ENCODE measurements at places on chromosomes 7 and 10.

GRCh38 chr7:42248579-42248978 lies 11.6 kb upstream of the GLI3 start:
- no peak for DNase-seq

DNA sequence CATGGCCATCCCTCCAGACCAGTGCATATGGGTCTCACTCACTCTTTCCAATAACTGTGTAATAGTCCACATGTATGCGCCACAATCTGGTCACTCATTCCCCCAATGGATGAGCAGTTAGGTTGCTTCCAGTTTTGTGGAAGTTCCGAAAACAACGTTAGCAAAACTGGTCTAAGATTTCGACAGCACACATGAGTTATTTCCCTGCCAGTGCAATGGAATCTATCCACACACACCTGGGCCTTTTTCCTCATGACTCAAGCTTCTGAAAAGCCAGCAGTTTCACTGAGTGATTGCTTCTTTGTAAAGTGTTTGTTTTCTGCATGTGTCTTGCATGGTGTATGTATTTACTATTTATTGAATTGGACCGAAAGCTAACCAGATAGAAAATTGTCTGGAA lies 58.8 kb upstream of the FHIP2A start:
- DNase-seq = no peak

- DNase-seq = no peak
Observed at GRCh38 chr10:27235706-27236105, 4.9 kb downstream of the ACBD5 start.

DNA sequence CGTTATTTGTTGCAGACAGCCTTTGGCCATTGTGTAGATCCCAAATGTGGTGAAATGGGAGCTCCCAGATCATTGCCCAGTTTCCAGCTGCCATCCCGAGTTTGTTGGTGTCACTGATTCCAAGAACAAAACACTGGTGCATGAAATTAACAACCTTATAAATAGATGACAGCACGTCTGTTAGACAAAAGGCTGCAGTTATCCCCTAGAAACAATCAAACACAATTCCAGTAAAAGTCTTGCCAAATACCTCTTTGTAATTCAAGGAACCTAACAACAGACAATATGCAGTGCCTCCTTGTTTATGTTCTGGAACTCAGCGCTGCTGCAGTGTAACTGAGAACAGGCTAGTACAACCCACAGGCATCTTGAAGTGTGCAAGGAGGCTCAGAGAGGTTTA lies 404.5 kb downstream of the PAXIP1 start:
- no peak for DNase-seq

DNA sequence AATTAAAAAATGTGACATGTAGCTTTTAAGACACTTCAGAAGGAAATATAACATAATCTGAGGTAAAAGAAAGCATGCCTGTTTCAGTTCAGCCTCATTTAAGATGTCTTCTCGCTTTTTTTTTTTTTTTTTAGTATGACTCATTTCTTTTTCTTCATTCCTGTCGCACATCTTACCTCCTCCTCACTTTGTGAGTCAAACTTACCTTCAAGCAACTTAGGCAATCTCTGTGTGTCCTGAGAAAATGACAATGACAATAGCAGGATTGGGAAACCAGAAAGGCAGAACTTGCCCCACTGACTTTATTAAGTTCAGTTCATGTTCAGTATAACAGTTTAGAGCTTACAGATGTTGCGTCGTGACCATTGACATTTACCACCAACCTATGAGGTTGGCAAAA lies 7.7 kb downstream of the PTN start:
- no peak for DNase-seq

- no peak for DNase-seq
Observed at GRCh38 chr7:151601521-151602305, 82.0 kb upstream of the RHEB start.

DNA sequence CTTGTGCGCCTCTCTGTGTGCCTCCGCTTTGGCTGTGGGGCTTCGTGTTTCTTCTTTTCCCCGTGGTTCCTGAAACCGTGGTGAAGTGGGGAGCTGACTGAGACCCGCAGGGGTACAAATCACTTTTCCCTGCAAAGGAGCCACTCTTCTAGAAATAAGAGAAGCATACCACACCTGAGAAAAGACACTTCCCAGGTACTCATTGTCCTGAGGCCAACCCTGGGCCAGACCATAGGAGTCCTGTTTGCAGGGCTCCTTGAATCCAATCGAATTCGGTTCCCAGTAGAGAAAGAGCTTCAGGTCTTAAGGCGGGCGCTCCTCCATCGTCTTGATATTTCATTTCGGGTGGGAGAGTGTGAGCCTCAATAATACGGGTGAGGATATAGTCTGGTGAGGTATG lies 32.4 kb upstream of the ZNF273 start:
- no peak for DNase-seq

DNA sequence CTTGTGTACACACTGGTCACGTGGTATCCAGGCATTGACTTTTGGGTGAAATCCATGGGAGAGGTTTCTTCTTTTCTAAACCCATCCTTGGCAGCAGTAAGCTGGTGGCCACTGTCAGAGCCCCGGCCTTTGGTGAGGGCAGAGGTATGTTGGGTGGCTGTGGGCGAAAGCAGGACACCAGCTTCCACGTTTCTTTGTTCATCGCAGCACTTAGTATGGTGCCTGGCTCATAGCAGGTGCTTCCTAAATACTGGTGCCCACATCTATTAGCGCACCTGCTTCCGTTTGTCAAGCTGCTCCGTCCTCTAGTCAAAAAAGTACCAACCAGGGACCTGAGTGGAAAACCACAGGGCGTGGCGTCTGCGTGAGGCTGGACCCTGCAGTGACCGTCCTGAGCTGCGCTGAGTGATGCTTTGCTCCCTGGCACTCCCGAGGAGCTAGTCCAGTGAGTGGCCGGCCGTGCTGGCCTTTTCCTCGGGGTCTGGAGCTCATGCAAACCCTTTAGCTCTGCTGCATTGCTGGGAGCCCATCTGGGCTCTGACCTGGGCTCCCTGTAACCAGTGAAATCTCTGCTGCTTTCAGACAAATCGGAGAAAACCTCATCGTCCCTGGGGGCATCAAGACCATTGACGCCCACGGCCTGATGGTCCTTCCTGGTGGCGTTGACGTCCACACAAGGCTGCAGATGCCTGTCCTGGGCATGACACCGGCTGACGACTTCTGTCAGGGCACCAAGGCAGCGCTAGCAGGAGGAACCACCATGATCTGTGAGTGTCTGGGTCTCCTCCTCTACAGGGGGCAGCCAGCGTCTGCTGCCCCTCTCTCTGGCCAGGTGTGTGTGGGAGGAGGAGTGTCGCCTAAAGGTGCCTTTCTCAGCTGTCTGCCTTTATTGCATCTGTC lies 5.6 kb downstream of the DPYSL4 start:
- DNase-seq = no peak

GRCh38 chr7:141722529-141722928 lies 14.4 kb downstream of the WEE2 start:
- no peak for DNase-seq

- no peak for DNase-seq
Observed at GRCh38 chr7:12779947-12780346, 92.5 kb downstream of the ARL4A start.

Data from amygdala (tissue), 56 donors.